ENCODE measurements at places on chromosomes 5 and 9.

GRCh38 chr5:67467110-67467509, 270.5 kb upstream of the CD180 start:
- no peak for DNase-seq

GRCh38 chr5:138597661-138598400, 22.6 kb upstream of the HSPA9 start:
- no peak for DNase-seq

DNA sequence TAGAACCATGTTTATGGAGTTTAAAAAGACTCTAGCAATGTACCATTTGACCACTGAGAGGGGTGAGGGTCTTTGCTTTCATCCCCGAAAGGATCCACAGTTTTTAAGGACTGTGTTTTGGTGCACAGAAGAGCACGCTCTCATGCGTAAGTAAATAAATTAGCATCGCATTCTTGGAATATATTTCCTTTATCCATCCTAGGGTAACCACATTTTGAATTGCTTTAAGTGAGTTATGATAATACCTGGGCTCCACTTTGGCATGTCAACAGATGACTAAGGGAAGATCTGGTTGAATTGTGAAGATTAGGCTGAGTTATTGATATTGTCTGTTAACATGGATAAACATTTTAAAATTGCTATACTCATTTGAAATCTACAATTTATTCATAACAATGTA, 89.4 kb upstream of the EDIL3 start:
- DNase-seq = no peak

- DNase-seq = no peak
Observed at GRCh38 chr5:8060235-8060952, 191.4 kb downstream of the MTRR start.

DNA sequence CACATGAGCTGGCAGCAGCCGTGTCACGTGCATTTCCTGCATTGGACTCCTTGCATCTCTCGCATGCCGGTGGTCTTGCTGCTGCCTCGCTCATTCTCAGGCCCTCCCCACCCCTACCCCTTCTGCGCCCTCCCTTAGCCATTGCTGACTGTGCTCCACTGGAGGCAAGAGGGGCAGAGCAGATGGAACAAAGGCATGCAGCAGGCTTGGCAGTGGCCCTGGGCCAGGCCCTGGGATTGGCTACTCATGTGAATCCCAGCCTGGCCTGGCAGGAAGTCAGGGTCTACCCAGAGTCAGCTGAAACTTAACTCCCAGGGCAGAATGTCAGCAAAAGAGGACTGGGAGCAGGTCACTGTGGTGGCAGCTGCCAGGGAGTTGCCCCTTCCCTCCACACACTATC, 62.3 kb downstream of the TSTD2 start:
- no peak for DNase-seq

GRCh38 chr9:78267889-78268288, 29.0 kb upstream of the PSAT1 start:
- DNase-seq = no peak

GRCh38 chr5:57446966-57447365, 35.6 kb downstream of the ACTBL2 start:
- DNase-seq = no peak

- DNase-seq = no peak
Observed at GRCh38 chr5:9239626-9240025, 306.2 kb downstream of the SEMA5A start.

- DNase-seq = no peak
Observed at GRCh38 chr9:107033966-107034365, 171.0 kb downstream of the ZNF462 start.

GRCh38 chr5:75331-76320, 16.3 kb upstream of the PLEKHG4B start:
- DNase-seq = no peak

GRCh38 chr9:33404788-33405362, 2.5 kb upstream of the AQP7 start:
- DNase-seq = no peak

DNA sequence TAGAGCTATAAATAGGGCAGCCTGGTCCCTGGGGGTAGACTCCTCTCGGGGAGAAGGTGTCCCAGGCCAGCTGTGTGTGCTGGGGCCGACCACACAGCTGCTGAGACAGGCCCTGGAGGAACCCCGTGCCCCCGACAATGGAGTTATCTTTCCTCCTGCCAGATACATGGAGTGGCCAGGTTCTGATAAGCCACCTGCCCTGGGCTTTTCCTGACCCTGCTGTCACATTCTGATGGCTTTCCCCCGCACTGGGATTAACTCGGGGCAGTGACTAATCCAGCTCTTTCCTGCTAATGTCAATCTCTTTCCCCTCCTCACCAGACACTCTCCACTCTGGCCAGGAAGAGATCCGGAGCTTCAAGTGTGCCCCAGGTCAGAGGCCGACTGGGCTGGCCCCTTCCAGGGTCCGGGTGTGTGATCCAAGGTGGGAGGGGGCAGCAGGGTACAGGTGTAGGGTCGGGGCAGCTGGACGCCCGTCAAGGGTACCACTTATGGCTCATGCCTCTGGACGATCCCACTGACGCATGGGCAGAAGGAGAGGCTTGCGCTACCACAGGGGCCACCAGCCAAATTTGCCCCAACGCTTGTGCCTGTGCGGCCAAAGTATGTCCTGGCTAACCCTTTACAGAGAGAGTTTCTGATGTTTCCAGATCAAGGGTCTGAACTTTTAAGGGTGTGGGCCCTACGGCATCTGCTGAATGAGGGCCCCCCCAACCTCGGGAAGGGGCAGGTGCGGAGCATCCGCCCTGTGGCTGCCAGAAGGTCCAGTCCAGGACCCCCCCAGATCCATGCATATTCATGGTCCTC, 20.6 kb upstream of the COL5A1 start:
- DNase-seq = no peak

- DNase-seq = no peak
Observed at GRCh38 chr9:16521868-16522411, 348.5 kb downstream of the BNC2 start.

DNA sequence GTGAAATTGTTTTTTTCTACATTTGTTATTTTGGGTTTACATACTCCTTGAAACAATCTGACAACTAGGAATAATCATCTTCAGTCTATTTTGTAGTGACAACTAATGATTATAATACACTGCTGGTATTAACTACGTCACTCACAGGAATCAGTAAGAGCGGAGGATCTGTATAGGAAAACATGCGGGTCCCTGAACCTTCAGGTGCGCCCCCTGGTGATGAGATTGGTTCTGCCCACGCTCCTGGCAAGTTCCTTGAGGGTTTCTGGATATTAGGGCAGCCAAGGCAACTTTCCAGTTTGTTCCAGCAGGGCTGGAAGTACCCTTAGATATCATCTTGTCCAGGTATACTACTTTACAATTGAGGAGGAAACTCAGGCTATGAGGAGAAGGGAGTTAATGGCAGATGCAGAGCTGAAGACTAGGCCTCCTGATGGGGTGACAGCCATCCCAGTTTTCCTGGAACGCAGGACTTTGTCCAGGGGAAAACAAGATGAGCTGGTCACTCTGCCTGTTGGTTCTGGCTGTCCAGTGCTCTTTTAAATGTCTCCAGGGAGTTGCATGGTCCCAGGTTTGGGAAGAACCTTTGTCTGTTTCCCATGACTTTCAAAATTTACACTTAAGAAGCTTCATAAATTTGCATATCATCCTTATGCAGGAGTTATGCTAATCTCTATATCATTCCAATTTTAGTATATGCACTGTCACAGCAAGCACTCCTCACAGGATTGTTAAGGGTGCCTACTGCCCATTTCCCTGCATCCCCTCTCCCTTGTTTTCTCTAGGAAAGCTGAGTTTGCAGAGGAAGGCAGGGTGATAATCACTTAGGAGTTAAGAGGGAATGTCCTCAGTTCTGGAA, 14.9 kb upstream of the WNT8A start:
- DNase-seq = peak; percentile 70

DNA sequence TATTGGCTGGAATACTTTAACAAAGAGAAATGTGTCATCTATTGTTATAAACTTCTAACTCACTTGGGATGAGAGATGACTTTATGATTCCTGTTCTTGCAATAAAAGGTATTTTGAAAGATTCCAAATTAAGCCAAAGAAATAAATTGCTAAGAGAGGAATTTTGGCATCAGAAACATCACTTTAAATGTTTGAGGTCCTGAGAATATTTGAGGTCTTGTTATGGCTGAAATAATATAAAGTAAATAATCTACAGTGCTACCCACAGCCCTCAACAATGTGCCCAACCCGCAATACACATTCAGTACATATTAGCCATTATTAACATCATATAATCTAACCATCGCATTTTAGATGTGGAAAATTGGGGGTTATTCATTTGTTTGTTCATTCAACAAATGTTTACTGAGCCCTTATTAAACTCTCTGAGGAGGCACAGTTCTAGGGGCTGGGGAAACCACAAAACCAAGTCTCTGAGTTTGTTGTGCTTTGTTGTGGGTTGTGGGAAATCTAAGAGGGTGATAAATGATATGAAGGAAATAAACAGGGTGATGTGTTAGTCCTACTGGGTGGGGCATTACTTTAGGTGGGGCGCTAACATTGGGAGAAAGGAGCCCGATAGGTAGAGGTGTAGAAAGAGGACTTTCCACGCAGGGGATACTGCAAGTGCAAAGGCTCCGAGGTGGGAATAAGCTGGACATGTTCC, 135.2 kb upstream of the CLINT1 start:
- DNase-seq = peak; percentile 68

- DNase-seq = no peak
Observed at GRCh38 chr5:15525703-15526275, 25.8 kb downstream of the FBXL7 start.

- no peak for DNase-seq
Observed at GRCh38 chr5:89292487-89292886, 409.5 kb upstream of the MEF2C start.

GRCh38 chr5:92977846-92978540, 603.0 kb downstream of the NR2F1-AS1 start:
- DNase-seq = no peak

DNA sequence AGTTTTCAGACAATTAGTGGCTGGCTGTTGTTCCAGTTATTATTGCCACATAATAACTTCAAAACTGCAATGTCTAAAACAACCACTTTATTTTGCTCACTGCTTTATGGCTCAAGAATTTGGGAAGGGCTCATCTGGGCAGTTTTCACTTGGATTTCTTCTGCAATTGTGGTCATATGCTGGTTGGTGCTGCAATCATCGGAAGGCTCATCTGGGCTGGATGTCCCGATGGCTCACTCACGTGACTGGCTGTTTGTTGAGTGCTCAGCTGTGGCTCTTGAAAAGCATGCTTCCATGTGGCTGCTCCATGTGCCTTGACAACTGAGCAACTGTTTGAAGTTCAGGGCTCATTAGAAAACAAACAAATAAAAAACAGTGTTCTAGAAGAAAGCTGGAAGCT, 1032.5 kb downstream of the DTWD2 start:
- DNase-seq = no peak

- DNase-seq = no peak
Observed at GRCh38 chr5:143446535-143447226, 43.2 kb upstream of the NR3C1 start.

GRCh38 chr5:168939156-168939800, 360.1 kb upstream of the PANK3 start:
- no peak for DNase-seq

DNA sequence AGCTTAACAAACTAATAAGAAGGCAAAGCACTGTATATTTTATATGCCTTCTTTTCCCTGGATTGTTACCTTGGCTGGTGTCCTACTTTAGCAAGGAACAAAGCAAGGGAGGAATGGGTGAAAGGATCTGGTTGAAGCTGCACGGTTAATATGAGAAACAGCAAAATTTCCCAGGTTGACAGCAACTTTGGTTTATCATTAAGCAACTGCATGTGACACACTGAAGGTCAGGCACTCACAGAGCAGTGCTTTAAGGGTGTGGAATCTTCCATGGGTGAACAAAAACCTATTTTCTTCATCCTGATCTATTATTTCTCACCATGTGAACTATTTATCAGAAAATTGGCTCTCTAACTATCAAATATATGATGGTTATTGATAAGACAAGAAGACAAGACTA, 109.0 kb upstream of the ATP10B start:
- DNase-seq = no peak

DNA sequence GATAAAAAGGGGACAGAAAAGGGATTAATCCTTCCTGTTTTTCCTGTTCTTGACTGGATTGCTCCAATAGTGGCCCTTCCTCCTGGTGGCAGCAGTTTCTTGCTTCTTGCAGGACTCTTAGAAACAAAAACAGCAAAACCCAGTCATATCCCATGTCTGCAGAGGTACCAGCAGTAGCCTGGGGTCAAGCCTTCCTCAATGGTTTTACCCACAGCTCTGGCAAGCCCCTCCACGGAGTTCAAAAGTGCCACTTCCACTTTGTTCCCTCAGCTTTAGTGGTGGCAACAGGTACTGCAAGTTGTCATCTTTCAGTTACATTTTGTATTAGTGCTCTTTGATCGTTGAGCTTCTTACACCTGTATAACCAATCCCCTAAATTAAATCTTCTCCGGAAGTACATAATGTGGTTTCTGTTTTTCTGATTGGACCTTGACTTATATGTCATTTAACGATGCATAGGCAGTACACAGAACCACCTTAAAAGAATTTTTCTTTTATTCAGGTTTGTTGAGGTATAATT, 8.7 kb upstream of the RANBP6 start:
- peak; percentile 46 for DNase-seq

- no peak for DNase-seq
Observed at GRCh38 chr5:36239370-36240293, 2.1 kb downstream of the NADK2 start.

DNA sequence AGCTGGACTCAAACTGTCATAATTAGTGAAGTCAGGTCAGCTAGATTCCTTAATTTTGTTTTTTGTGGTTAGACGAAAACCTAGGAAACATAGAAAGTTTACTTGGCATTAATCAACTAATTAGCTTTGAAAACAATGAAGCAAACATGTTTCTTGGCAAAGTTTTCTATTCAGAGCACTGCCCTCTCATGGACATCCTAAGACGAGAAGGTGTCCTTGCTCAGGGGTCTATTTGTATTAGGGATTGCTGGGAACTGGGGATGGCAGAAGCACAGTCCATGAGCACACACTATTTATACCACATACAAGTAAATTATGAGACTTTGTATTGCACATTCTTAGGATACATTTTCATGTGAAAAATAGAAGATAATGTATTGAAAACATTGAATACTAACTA, 49.7 kb downstream of the POC5 start:
- DNase-seq = no peak

GRCh38 chr9:128249908-128250838, 25.6 kb downstream of the GOLGA2 start:
- DNase-seq = peak; percentile 98

DNA sequence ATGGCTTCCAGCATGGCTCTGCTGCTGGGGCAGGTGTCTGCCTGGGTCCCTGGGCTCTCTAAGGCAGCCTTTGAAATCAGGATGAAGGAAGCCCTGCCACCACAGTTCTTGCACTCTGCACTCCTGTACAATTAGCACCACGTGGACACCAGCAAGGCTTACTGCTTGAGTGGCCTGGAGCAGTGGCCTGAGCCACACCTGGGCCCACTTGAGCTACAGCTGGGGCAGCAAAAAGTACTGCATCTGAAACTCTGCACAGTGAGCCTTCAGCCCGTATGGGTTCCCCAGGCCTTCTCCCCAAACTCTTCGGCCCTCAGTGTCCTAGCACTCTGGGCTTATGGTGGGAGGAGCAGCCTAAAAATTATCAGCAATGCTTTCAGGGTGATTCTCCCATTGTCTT, 8.0 kb upstream of the INIP start:
- DNase-seq = no peak

Measured in CD4-positive, alpha-beta T cell treated with Interleukin-2 at 100 ng/mL for 4 hours (primary cell).